ENCODE measurements at places on chromosomes 7 and 10.

DNA sequence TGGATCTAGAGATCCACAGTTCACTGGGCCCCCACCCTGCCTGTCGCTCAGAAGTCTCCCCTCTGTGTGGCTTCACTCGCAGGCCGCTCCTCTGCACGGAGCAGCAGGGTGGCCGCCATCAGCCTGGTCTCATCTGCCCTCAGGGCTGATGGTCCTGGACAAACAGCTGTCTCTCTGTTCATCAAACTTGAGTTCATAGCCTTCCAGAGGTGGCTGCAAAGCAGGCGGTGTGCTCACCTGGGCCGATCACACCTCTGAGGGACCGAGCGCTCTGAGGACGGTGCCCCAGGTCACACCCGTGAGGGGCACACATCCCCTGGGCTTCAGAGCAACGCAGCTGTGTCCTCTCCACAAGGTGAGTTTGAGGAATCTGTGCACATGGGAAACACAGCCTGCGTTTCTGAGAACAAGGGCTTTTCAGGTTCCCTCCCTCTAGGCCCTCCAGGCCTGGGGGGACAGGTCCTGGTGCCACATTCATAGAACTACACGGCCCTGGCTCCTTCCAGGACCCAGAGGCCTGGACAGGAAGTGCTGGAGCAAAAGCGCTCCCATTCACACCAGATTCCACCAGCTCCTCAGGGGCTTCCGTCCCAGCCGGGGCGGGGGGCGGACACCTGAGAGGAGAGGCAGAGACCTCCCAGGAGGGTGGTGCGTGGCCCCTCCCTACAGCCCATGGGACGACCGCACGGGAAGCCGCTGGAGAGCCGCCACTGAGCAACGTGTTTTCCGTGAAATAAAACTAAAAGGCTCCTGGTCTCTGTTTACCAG lies 31.2 kb upstream of the FAM20C start:
- DNase-seq = no peak

- no peak for DNase-seq
Measured at GRCh38 chr10:58512491-58513187, at the start of gene BICC1. BICC1 (plus strand) TSS chr10:58512872; CDS start chr10:58513144, 272 bp downstream.

- no peak for DNase-seq
Measured at GRCh38 chr7:129055861-129056464, 1.1 kb upstream of the TNPO3 start.

DNA sequence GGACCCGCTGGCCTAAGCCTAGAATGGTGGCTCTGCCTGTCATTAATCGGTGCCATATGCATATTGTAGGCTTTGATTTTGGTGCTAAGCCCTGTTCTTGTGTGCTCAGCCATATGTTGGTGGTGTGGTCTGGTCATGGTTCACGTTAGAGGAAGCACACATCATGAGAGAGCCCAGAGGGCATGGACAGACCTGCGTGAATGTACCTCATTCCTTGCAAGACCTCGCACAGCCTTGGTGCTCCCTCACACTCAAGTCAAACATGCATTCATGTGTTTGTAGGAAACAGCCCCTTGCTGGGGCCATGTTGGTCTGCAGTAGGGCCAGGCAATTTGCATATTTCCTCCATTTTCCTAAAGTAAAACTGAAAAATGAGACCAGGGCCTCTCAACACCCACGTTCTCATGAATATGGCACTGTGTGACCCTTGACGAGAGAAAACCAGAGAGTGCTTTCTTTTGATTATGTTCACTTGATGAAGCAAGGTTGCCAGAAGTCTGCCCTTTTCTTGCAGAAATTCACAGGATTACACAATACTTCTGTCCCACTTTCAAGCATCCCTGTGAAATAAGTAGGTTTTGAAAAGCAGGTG lies 268.7 kb downstream of the CELF2 start:
- DNase-seq = no peak

- no peak for DNase-seq
Measured at GRCh38 chr10:48794074-48794473, 109.4 kb downstream of the WDFY4 start.

DNA sequence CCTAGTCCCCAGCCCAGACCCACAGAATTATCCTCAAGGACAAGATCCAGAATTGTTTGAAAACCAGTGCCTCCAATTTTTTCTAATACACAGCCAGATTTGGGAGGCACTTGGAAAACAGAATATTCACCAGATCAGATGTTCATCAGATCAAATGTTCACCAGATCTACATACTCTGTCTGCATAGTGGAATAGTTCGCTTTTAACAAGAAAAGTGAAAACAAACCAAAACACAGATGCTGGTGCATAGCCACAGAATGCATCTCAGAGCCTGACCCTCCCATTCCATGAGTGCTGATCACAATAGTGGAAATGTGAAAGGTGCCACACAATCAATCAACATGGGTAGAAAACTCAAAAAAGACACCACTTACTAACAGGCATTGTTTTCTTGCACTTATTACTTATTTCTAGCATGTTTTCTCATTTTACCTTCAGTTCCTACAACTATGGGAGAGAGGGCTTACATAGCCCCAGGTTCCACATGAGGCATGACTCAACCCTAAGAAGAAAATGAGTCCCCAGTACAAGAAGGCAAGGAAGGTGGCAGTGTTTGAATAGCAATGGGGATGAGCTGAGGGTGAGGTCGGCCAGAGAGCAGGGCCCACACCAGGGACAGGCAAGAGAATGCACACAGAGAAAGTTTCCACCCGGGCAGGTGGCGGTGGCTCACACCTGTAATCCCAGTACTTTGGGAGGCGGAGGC lies 432.7 kb upstream of the NFE2L3 start:
- DNase-seq = no peak

GRCh38 chr7:134916171-134916883 lies 70.0 kb upstream of the AGBL3 start:
- DNase-seq = no peak
